Gastroesophageal sphincter (tissue), 4 donors: ENCODE measurements at places on chromosomes 1 and 21.

DNA sequence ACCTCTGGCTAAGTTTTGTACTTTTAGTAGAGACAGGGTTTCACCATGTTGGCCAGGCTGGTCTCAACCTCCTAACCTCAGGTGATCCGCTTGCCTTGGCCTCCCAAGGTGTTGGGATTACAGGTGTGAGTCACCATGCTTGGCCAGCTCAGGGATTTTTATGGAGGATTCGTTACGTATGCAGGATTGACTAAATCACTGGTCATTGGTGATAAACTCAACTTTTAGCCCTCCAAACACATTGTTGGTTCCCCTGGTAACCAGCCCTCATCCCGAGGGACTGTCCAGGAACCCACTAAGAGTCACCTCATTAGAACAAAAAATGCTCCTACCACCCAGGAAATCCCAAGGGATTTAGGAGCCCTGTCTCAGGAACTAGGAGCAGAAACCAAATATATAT lies 40.4 kb downstream of the ST3GAL3 start:
- no peak for ATAC-seq

DNA sequence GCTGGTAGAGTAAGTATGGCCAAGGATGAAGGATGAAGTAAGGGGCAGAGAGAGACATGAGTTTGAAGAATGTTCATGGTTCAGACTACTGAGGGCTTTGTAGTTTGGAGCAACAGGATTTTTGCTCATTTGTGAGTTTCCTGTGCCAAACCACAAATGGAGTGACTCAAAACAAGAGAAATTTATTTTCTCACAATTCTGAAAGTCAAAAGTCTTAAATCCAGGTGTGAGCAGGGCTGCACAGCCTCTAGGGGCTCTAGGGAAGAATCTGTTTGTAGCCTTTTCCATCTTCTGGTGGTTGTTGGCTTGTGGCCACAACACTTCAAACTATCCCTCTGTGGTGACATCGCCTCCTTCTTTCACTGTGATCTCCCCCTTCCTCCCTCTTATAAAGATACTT lies 58.9 kb downstream of the RHOU start:
- no peak for ATAC-seq

DNA sequence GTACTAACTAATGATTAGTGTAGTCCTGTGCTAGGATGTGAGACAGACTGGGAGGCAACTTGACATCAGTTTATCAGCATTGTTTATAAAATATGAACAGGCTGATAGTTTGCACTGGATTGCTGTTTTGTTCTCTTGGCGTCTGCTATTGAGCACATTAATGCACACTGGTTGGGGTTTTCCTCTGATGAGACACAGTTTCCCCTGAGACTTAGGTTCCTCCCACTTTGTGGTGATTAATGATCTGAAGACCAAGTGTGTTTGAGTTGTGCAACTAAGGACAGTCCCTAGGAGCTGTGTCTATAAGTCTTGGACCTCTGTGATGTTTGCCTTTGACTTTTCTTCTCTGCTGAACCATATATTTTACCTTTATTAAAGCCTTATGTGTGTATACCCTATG lies 1015.4 kb downstream of the AMY1C start:
- ATAC-seq, result no peak

- ATAC-seq, result peak; percentile 86
Measured at GRCh38 chr21:32371913-32372314, 20.9 kb downstream of the URB1 start.

- peak; percentile 6 for ATAC-seq
Measured at GRCh38 chr1:107963601-107964335, 1.2 kb downstream of the VAV3 start.
